ENCODE measurements at places on chromosomes 12 and 14.

DNA sequence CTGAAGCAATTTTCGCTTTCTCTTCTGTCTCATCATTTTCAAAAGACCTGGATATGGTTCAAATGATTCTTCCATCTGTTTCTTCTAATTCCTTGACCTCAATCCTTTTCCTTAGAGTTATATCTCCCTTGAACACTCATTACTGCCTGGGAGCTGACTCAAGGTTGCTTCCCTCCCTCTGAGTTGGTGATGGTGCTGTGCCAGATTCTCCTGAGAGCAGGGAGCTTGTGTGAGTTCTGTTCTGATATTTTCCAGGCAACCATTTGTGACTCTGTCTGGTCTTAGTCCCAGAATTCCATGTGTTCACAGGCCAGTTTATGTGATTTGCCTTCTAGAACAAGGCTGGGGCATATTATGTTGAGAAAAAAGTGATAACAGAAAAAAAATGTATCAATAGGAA is 505.1 kb upstream of the SYT1 start:
- DNase-seq, result no peak

DNA sequence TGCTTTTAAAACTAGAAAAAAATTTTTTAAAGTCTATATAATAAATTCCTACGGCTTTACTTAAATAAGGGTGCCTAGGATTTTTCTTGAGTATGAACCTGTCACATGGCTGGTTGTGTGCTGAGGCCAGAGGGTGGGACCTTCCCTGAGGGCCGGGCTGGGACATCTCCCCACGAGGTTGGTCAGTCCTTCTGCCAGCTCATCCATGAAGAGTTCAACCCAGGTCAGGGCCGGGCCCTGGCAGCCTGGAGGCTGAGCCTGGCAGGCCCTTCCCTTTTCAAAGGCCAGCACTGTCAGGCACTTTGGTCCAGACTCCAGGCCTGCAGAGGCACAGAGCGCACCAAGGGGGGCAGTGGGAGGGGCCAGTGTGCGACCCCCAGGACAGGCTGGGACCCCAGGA is 31.7 kb downstream of the TNFAIP2 start:
- DNase-seq, result no peak

- DNase-seq, result no peak
Measured at GRCh38 chr12:59432057-59432456, 163.8 kb upstream of the SLC16A7 start.

- DNase-seq, result no peak
Measured at GRCh38 chr14:60845523-60845922, 111.0 kb downstream of the MNAT1 start.

GRCh38 chr12:31362759-31363415 is 36.9 kb upstream of the SINHCAF start:
- no peak for DNase-seq

DNA sequence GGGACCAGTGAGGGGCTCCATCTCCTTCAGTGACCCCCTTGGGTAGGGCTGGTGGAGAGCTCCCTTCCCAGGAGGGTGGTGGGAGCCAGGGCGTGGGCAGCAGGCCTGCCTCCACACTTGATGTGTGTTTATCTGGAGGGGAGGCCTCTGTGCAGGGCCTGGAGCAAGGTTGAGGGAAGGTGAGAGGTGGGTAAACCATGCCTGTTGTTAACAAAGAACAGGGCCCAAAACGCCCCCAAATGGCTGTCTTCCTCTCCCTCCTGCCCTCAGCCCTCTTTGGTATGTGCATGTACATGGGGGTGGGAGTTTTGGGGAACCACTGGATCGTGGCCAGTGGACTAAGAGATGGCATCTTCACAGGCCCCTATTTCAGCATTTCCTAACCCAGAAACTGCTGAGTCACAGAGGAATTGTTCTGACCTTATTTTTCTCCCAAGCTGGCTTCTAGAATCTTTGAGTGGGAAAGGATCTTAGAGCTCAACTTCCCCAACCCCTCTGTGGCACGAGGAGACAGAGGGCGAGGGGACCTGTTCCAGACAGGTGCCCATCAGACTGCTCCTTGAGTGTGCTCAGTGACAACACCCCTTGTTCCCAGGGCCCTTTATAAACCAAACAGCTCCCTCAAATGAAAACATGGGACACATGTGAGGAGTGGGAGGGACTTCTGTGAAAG is 3.6 kb downstream of the SLC48A1 start:
- DNase-seq, result no peak

- DNase-seq, result no peak
Measured at GRCh38 chr12:111818340-111818739, 23.7 kb upstream of the MAPKAPK5 start.

GRCh38 chr14:77615361-77616132 is 890 bp downstream of the SPTLC2 start:
- DNase-seq, result peak; percentile 39

- no peak for DNase-seq
Measured at GRCh38 chr12:52060498-52061177, 9.1 kb upstream of the ATG101 start.

- DNase-seq, result no peak
Measured at GRCh38 chr12:3730111-3730510, 22.8 kb downstream of the CRACR2A start.

- no peak for DNase-seq
Measured at GRCh38 chr14:72793156-72793939, 100.6 kb downstream of the DPF3 start.

GRCh38 chr14:61365667-61366212 is 44.4 kb downstream of the PRKCH start:
- no peak for DNase-seq

- no peak for DNase-seq
Measured at GRCh38 chr14:49451938-49452337, 134.2 kb downstream of the RPS29 start.

DNA sequence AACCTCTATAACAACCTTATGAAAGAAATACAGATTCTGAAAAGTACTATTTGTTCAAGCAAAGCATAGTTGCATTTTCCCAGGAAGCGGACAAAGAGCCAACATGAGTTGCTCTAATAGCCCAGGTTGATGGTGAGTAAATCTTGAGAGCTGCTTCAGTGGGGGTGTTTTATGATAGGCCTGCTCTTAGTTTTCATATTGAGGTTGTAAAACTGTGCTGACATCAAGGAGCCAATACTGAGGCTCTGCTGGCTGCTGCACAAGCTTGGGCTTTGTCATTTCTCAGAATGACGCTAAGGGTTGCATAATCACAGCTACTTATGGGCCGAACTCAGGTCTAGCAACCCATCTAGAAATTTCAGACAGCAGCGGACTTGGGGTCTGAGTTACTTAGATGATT is 11.5 kb downstream of the TBC1D30 start:
- DNase-seq, result no peak

GRCh38 chr12:89863493-89863938 is 154.9 kb upstream of the ATP2B1 start:
- DNase-seq, result no peak

GRCh38 chr14:79443602-79444001 is 767.7 kb downstream of the DIO2 start:
- DNase-seq, result no peak

- DNase-seq, result no peak
Measured at GRCh38 chr14:73500360-73500759, 9.6 kb downstream of the RIOX1 start.

DNA sequence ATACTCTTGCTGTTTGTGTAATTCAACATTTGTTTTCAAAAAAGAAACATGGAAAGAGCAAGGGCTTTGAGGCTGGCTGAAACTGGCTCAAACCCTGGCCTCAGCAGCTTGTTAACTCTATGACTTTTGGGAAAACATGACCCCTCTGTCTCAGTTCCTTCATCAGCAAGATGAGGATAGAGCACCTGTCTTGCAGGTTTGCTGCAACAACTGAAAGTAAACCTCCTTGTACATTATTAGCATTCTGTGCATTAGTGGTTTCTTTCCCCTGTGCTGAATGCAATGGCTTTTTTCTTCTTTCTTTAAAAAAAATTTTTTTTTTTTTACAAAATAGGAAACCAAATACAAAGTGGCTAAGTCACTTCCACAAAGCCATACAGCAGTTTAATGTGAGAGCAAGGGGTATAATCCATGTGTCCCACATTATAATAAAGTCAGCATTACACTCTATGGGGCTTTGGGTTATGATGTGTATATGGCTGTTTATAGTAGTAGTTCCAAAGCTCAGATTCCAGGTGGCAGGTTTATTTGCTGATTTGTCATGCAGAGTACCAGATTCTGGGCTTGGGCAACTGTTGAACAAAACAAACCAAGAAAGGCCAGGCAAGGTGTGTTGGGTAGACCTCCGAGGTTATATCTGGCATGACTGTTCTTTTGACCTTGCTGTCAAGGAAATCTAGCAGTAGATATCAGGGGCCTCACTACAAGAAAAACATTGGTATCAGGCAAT is 194.5 kb upstream of the CNOT2 start:
- no peak for DNase-seq

- DNase-seq, result no peak
Measured at GRCh38 chr12:24173067-24173466, 223.6 kb upstream of the SOX5 start.

DNA sequence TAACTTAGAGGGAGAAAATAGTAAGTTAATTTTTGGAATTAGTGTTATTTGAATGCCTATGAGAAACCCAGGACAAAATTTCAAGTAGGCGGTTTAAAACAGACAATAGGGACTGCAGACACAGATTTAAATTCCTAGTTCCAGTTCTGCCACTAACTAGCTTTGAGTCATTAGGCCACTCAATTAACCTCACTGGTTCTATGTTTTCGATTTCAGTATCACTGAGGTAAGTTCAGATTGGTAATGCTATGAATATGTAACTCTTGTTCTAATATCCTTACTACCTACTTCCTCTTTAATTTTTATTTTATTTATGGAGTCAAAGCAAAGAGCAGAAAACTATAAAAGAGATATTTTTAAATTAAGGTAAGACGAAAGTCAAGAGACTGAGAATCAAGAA is 52.6 kb downstream of the GALC start:
- no peak for DNase-seq

- DNase-seq, result no peak
Measured at GRCh38 chr12:41920355-41920754, 224.3 kb downstream of the GXYLT1 start.

GRCh38 chr14:80455031-80455430 is 243.7 kb upstream of the DIO2 start:
- DNase-seq, result no peak

GRCh38 chr12:59151243-59151642 is 230.9 kb upstream of the LRIG3 start:
- no peak for DNase-seq

GRCh38 chr14:61780125-61780524 is 17.9 kb downstream of the SNAPC1 start:
- no peak for DNase-seq

- DNase-seq, result no peak
Measured at GRCh38 chr14:106276326-106277267, 750.2 kb downstream of the TMEM121 start.

DNA sequence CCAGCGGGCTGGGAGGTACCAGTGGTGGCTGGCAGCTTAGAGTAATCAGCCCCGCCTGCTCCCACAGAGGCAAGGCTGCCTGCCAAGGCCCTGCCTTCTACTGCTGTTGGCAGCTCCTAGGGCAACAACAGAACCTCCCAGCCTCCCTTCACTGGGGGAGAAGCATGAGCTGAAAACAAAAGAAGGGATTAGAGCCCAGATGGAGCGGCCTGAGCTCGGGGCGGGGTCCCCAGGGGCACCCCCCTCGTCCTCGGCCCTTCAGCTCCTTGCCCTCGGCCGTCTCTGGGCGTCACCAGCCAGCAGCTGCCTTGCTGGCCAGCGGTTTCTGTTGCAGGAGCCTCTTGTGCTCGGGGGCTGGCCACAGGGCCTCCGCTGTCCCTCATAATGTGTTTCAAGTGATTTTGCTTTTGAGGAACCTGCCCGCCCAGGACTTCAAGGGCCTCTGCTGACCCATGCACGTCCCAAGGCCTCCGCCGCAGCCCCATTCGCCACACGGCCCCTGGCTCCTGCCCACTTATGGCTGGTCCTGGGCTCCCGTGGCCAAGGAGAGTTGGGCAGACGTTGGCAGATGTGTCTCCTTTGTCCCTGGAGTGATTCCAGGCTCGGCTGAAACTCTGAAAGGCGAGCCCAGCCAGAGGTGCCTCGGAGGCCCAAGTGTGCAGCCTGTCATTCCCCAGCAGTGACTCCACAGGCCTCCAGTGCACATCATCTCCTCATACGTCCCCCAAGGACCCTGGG is 49.7 kb downstream of the PSMA6 start:
- no peak for DNase-seq

GRCh38 chr14:92959189-92959531 is 36.2 kb downstream of the CHGA start:
- no peak for DNase-seq

GRCh38 chr12:14948672-14949071 is 10.3 kb upstream of the ERP27 start:
- peak; percentile 12 for DNase-seq

- DNase-seq, result peak; percentile 92
Measured at GRCh38 chr14:105180592-105181548, at the start of gene NUDT14. TSS of gene NUDT14 (minus strand) at chr14:105181312. CDS start at chr14:105181209, 103 bp downstream.

- no peak for DNase-seq
Measured at GRCh38 chr14:56224691-56225681, 106.8 kb downstream of the PELI2 start.

GRCh38 chr12:22276867-22277266 is 57.6 kb downstream of the ST8SIA1 start:
- DNase-seq, result no peak

GRCh38 chr14:91980157-91980556 is 32.7 kb upstream of the FBLN5 start:
- DNase-seq, result no peak

- DNase-seq, result no peak
Measured at GRCh38 chr14:61973981-61974380, 211.8 kb downstream of the SNAPC1 start.

- no peak for DNase-seq
Measured at GRCh38 chr12:66624806-66625205, 54.1 kb downstream of the GRIP1 start.

- DNase-seq, result no peak
Measured at GRCh38 chr12:27162229-27162537, 79.8 kb upstream of the C12orf71 start.

DNA sequence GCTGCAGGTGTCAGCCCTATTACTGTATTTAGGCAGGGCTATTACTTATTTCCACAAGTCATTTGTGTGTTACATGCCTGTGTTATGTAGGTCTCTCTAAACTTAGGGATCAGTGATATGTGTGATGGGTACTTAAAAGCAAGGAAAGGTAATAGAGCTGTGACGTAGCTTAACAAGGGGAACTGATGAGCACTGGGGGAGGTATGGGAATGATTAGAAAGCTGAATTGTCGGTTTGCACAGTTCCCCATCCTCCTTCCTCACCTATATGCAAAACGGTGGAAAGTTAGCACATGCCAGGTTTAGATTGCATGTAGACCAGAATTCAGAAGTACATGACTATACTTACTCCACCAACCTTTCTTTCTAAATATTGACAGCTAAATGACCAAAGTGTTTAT is 494.3 kb upstream of the GARIN6 start:
- no peak for DNase-seq

- no peak for DNase-seq
Measured at GRCh38 chr14:101461891-101462290, 99.4 kb upstream of the DIO3 start.

- no peak for DNase-seq
Measured at GRCh38 chr14:50371546-50371945, 25.1 kb downstream of the CDKL1 start.

GRCh38 chr14:101591582-101591981 is 30.3 kb downstream of the DIO3 start:
- DNase-seq, result no peak

GRCh38 chr14:51595881-51596455 is 55.7 kb upstream of the FRMD6 start:
- DNase-seq, result no peak

GRCh38 chr14:42884100-42884499 is 1277.4 kb downstream of the LRFN5 start:
- DNase-seq, result no peak

- no peak for DNase-seq
Measured at GRCh38 chr12:121568971-121569751, 11.7 kb downstream of the KDM2B start.
